ENCODE measurements at places on chromosomes 13 and 19.

DNA sequence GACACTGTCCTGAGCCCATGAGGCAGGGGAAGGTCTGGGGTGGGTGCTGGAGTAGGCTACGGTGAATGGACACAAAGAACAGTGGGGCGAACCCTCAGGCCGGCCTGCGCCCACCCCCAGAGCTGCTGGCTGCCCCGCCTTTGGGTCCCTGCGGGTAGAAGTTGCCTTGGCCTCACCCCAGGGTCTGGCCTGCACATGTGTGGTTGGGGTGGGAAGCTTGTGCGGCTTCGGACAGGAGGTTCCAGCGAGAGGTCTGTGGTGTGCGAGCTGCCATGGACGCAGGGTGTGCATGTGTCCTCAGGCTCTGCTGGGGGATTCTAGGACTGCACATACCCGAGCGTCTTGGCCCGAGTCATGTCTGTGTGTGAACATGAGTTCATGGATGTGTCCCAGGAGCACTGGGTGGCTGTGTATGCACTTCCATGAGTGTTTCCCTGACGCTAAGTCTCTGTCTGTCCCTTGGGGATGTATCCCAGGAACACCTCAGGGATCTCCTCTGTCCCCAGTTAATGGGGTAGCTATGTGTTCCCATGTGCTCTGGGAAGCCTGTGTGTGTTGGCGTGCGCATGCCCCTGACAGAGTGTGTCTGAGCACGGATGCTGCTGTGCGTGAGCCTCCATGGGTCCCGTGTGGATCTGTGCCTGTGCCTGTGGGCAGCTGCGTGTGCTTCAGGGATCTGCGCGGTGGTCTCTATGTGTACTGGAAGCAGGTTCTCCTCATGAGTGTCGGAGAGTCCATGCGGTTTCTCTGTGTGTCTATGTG, 20.8 kb upstream of the POU2F2 start:
- DNase-seq, result no peak

DNA sequence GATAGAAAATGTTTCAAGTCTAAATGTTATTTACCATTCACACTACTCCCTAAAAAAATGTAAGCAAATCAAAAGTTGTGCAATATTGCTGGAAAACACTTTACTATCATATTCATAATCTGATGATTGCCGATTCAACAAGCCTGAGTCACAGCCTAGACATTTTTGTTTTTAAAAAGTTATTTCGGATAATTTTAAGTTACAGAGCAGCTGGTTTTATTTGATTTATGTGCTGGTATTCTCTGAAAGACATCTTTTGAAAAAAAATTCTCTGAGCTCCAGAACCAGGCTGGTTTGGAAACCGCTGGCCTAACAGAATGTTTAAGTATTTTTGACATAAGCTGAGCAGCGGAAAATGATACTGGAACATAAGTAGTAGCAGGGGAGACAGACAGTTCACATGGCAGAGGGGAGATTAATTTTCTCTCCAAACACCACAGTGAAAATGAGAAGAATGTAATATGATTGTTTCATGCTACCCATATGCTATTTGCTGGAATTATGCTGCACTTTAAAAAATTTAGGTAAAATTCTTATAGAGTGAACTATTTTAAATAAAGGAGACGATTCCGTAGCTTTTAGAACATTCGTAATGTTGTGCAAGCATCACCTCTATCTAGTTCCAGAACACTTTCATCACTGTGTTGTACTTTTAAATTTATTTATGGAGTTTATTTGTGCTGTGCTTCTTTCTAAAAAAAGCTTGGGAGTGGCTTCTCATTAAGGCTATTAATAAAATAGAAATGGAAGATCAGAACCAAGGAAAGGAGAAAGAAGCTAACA, 36.1 kb downstream of the TBC1D4 start:
- DNase-seq, result no peak

DNA sequence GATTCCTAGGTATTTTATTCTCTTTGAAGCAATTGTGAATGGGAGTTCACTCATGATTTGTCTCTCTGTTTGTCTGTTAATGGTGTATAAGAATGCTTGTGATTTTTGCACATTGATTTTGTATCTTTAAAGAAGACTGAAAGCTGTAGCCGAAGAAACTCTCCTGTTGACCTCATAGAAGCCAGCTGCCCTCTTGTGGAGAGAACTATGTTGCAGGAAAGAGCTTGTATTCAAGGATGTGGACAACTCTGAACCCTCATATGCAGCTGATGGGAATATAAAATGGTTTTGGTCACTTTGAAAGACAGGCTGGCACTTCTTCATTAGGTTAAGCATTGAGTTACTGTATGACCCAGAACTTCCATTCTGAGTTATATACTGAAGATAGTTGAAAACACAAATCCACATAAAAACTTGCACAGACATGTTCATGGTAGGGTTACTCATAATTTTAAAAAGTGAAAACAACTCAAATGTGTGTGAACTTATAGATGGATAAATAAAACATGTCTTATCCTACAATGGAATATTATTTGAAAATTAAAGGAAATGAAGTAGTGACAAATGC, 65.8 kb upstream of the SLITRK6 start:
- no peak for DNase-seq

GRCh38 chr13:30743319-30744055, 8.1 kb downstream of the ALOX5AP start:
- no peak for DNase-seq

- no peak for DNase-seq
Measured at GRCh38 chr13:75220861-75221260, 261.1 kb downstream of the TBC1D4 start.

- DNase-seq, result no peak
Measured at GRCh38 chr13:85586422-85586831, 212.8 kb downstream of the SLITRK6 start.

GRCh38 chr19:33464010-33464732, 57.4 kb downstream of the PEPD start:
- DNase-seq, result no peak

GRCh38 chr19:56690670-56691069, 19.1 kb upstream of the ZNF835 start:
- no peak for DNase-seq

GRCh38 chr13:91058066-91058465, 289.4 kb upstream of the MIR17HG start:
- DNase-seq, result no peak

DNA sequence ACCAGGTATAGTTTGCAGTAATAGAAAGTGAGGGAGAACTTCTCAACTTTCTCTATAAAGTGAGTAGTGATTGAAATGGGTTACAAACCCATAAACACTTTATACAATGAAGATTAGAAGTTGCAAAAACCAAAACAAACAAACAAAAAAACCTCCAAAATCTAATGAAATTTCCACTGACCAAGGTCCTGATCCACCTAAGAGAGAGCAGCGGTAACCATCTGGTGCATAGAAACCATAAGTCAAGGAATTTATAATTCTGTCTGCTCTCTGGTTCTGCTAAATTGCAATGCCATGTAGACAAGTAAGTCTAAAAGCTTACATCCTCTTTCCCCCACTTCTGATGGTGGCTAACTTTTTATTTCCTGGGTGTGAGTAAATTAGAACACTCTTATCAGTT, 463.4 kb downstream of the EFNB2 start:
- no peak for DNase-seq

DNA sequence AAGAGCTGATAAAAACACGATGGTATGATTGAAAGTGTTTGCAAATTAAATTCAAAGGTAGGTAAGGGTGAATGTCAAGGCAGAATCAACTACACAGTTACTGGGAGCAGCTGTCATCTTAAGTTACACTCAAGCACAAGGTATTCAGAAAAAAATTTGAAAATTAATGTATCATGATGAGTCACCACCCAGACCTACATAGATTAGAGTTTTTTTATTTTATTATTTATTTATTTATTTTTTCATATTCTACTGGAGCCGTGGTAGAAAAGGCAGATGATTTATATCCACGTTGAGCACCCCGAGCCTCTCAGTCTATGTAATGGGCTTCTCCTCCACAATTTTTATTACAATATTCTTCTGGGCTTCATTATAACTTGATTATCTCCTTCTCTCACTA, 728.9 kb upstream of the ARGLU1 start:
- DNase-seq, result no peak

DNA sequence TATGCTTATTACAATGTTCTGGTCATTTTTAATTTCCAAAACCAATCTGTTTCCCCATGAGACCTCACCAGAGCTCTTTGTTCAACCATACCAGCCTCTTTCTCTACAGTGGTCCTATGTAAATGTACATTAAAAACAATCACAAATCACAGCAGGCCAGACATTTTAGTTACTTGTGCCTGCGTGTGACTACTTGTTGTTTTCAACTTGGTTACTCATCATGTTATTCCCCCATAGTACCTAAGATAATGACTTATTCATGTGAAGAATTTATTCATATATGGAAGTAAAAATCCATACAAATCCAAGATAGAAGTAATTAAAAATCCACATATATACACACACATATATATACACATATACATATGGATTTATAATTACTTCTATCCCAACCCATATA, 379.6 kb downstream of the SLITRK6 start:
- no peak for DNase-seq

DNA sequence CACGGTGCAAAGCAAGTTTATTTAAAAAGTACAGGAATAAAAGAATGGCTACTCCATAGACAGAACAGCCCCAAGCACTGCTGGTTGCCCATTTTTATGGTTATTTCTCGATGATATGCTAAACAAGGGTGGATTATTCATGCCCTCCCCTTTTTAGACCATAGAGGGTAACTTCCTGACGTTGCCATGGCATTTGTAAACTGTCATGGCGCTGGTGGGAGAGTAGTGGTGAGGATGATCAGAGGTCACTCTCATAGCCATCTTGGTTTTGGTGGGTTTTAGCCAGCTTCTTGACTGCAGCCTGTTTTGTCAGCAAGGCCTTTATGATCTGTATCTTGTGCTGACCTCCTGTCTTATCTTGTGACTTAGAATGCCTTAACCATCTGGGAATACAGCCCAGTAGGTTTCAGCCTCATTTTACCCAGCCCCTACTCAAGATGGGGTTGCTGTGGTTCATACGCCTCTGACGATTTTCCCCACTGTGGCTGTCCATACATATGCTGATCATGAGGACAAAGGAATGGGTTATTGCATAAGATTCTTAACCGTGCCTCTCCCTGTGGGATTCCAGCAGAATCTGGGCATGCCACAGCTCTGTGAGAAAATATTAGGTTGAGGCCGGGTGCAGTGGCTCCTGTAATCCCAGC, 36.9 kb upstream of the ZNF507 start:
- no peak for DNase-seq

- no peak for DNase-seq
Measured at GRCh38 chr19:46412650-46413261, 608 bp downstream of the CCDC8 start.

DNA sequence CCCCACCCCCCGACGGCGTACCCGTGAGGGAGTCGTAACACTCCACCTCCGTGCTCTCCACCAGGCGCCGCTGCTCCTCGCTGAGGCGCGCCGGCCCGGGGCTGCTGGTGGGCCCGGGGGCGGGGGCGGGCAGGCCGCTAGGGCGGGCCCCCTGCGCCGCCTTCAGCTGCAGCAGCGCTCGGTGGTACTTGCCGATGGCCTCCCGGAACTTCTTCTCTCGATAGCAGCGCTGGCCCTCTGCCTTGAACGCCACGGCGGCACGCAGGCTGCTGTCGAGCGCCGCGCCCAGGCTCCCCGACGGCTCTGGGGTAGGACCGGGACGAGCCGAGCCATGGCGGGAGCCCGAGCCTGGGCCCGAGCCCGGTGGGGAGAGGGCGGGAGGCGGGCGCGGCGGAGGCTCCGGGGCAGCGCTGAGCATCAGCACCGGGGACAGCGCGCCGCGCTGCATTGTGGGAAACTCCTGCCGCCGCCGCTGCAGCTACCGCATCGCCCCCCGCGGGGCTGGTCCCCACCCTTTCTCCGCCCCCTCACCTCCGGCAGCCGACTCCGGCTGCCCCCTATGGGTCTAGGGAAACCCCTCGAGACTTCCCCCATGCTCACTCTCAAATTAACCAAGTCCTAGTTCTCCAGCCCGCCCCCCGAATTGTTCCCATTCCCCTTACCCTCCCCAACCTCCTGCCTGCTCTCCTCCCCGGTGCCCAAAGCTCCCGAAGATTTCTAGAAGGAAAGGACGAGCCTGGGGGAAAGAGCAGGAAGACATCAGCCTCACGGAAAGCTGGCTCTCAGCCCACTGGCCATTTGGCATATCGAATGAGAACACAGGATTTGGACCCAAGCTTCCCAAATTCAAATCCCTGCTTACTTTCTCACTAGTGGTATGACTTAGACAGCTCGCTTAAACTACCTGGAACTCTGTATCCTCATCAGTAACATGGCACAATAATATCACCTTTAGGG, at the start of gene TTC9B:
TSS of gene TTC9B (minus strand) at position 451 of the 957 bp plus-strand sequence. CDS start at position 448, 3 bp downstream.
- no peak for DNase-seq

DNA sequence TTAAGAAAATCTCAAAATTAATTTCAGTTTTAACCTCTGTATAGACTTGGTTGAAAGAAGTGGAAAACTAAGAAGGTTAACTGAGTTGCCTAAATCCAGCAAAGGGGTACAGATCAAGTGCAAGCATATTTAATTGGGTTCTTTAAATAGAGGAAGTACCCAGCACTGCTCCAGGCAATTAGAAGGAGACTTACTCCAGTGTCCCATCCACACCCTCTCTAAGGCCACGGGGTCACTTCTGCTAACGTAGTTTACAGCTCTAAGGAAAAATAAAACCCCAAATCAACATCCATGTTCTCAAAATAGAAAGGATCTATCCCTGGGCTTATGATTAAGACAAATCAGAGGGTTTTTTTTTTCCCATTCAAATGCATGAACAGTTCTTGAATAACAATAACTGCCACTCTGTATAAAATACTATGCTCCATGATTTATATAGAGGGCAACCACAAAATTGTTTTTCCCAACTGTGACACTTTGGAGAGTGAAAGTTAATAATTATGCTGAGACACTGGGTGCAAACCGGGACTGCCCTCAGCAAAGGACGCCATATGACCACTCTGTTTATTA, 4.6 kb downstream of the FRY start:
- no peak for DNase-seq

DNA sequence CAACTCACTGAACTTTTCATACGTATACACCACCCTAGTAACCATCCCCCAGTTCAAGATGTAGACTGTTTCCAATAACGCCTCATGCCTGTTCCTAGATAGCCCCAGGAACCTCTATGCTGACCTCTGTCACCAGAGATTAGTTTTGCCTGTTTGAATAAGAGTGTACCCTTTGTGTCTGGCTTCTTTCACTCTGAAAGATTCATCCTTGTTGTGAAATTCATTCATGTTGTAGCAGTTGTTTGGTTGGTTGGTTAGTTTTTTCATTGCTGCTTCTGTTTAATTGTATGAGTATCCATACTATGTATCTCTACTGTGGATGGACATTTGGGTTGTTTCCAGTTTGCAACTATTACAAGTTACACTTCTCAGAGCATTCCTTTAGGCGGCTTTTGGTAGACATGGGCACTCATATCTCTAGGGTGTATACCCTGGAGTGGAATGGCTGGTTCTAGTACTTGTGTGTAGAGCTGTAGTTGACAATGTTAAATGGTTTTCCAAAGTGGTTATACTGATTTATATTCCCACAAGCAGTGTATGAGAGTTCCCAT, 1.6 kb downstream of the RNASEH2B start:
- DNase-seq, result no peak

- DNase-seq, result peak; percentile 70
Measured at GRCh38 chr19:3607303-3608078, 816 bp upstream of the TBXA2R start.

- DNase-seq, result no peak
Measured at GRCh38 chr19:51607077-51607476, 23.1 kb downstream of the SIGLEC5 start.

- no peak for DNase-seq
Measured at GRCh38 chr13:48232420-48233045, 473 bp upstream of the ITM2B start.

GRCh38 chr19:2089001-2089711, 7.0 kb downstream of the MOB3A start:
- DNase-seq, result no peak
